ENCODE measurements at places on chromosomes 16 and 17. TPM values are rescaled to one million over a fixed set of nuclear protein-coding genes. Genes with fewer than 3 reads are reported as not detected.

Gene MT4
- total RNA-seq = not detected

Gene CMTM3
- 49.2 TPM for total RNA-seq

Gene TP53TG3
- 0.10 TPM for total RNA-seq

Gene CNTNAP1
- 10.2 TPM for total RNA-seq

Gene DHX58
- 4.8 TPM for total RNA-seq

Gene UNC13D
- total RNA-seq = not detected

Gene GABARAP
- total RNA-seq = 451 TPM

Gene NTN1
- 0.20 TPM for total RNA-seq

DNA sequence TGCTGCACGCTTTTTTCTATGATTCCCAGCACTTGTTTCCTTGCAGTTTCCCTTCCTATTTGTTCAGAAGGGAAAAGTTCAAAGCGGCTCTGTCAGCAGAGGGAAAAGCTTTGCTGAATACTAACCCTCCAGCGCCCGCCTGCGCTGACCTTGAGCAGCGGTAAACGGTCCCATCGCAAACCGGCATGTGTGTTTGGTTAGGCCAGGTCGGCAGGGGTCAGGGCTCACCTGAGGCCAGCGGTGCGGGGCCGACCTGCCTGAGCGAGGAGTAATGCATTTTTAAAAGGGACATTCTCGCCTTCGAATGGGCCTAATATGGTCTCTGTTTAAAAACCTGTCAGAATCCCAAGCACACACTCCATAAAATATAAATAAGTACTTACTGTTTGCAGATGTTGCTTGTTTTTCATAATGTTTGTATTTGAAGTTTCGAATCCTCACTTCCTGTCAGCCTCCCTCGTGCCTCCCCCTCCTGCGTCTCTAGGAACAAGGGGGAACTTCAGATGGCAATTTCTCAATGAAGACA lies 110.1 kb downstream of the IRX3 start:
- DNase-seq = peak; percentile 29

DNA sequence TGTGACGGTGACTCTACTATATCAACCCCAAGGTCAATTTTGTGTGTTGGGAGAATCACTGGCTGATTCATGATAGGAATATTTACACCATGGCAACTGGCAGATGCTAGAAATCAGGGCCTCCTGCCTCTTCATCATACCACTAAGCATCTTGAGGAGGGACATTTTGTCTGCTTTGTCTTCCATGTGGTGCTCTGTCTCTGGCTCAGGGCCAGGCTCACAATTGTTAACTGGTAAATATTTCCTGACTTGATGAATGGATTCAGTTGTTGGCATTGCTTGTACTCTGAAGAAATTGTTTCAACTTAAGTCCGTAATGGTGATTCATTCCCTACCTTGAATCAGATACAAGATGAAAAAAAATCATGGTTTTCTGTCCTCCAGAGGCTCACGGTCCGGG lies 292.7 kb downstream of the HAPSTR1 start:
- DNase-seq = no peak

DNA sequence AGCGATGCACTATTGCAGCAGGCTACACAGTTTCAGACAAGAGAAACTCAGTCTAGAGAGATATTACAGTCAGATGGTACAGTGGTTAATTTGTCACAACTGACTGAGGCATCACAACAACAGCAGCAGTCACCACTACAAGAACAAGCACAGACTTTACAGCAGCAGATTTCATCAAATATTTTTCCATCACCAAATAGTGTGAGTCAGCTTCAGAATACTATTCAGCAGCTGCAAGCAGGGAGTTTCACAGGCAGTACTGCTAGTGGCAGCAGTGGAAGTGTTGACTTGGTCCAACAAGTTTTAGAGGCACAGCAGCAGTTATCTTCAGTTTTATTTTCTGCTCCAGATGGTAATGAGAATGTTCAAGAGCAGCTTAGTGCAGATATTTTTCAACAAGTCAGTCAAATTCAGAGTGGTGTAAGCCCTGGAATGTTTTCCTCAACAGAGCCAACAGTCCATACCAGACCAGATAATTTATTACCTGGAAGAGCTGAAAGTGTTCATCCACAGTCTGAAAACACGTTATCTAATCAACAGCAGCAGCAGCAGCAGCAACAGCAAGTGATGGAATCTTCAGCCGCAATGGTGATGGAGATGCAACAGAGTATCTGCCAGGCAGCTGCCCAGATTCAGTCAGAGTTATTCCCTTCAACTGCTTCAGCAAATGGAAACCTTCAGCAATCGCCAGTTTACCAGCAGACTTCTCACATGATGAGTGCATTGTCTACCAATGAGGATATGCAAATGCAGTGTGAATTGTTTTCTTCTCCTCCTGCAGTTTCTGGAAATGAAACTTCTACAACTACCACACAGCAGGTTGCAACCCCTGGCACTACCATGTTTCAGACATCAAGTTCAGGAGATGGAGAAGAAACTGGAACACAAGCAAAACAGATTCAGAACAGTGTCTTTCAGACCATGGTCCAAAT lies 34.1 kb downstream of the NQO1 start:
- no peak for DNase-seq

GRCh38 chr17:36858119-36859002 lies 78.9 kb upstream of the LHX1 start:
- DNase-seq = peak; percentile 28

- DNase-seq = no peak
These were observed 111.2 kb downstream of the CCT6B start for GRCh38 chr17:34850023-34850422.

DNA sequence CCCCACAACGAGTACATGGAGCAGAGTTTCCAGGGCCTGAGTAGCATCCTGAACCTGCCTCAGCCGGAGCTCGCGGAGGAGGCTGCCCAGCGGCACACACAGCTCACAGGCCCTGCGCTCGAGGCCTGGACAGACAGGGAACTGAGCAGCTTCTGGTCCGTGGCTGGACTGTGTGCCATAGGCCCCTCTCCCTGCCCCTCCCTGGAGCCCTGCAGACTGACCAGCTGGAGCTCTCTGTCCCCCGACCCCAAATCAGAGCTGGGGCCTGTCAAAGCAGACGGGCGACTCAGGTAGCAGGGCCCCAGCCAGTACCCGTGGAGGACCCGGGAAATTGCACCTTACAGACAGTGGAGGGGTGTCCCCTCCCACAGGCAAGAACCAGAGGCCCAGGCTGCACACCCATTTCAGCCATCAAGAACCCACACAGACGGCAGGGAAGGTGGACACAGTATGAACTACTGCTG lies 13.0 kb downstream of the MRPL27 start:
- no peak for DNase-seq

GRCh38 chr17:21078016-21078780 lies 35.4 kb upstream of the USP22 start:
- no peak for DNase-seq

DNA sequence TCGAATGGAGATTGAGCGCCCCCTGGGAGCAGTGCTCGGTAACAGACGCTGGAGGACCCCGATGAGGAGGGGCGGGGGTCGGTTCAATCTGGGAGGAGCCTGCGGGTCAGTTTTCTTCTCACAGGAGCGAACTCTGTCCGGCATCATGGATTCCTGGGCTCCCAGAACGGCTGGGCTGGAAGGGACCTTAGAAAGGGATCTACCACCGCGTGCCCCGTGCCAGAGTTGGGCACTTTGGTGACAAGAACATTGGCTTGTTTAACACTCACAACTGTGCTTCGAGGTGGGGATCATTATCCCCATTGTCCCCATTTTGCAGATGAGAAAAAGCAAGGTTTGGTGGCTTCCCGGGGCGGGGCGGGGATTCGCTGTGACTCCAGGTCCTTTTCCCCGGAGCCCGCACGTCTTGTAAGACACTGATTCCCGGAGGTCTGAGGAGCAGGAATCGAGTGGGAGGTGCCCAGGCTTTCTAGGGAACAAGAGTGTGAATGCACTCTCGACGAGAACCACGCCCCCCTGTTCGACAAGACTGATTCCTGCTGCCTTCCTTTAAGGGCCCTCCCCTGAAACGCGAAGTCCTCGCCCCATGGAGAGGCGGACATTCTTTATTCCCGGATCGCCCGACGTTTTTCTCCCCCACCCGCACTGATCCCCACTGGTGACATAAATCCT lies 1.5 kb upstream of the FBXL19 start:
- DNase-seq = peak; percentile 79

DNA sequence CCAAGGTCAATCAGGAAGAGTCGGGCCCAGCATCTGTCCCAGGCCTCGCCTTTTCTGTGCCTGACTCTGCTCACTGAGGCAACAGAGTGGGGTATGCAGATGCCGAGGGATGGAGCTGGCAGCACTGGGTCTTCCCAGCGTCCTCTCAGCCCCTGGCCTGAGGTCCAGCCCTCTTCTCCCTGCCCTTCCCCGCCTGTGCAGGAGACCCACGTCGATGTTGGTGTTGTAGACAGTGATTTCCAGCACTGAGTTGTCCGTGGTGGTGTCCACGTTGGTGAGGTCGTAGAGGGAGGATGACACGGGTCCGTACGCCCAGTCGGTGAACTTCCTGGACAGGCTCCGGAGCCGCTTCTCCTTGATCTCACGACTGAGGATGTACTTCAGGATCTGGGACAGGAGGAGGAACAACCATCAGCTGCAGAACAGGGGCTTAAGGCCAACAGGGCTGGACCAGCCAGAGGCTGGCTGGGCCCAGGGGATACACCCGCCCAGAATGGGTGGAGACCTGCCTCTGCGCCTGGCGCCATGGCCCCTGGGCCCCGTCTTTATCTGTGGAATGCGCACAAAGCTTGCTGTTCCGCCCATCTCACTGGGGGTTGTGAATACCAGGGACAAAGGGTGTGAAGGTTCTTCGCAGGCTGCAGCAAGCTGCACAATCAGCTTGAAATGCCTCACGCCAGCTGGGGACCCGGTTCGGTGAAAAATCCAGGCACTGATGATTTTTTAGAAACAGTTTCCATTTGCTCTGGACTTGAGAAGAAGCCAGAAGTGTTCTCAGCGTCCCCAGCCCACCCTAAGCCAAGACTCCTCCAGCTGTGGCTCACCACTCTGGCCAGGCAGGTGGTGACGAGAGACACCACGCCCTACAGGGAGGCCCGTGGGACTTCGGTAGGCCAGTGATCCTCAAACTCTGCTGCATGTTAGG lies 27.5 kb downstream of the TRPV3 start:
- DNase-seq = no peak

DNA sequence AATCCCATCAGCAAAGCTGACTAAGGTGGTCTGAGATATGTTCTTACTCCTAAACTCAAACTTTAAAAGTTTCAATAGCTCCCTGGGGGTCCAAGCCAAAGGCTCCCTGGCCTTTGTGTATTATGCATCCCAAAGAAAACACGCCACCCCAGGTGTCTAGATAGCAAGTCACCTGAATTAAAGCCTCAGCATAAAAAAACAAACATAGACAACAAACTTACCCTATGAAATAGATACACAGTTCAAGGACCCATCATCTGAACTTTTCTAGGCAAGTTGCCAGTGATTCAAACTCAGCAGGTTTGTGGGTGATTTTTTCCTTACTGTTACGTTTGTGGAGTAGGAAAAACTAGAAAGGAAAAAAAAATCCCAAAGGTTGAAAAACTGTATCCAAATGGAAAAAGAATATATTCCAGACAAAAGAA lies 12.5 kb downstream of the CMTM3 start:
- no peak for DNase-seq

- no peak for DNase-seq
These were observed 410.6 kb downstream of the UTP18 start for GRCh38 chr17:51670899-51671298.

DNA sequence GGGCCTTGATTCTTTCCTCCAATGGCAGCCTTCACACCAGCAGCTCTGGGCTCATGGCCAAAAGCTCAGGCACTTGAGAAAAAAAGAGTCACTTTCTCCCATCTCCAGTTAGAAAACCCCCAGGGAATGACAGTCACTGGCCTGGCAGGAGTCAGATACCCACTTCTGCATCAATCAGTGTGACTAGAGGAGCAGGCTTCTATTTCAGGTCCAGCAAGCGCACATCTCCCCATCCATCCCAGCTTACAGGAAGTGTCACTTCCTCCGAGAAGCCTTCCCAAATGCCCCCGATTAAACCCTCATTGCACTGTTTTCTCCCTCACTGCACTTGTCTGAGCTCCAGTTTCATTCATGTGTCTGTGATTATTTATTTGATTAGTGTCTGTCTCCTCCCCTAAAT lies 30.4 kb upstream of the CCL1 start:
- peak; percentile 10 for DNase-seq
